ENCODE measurements at places on chromosomes 5 and 9.

DNA sequence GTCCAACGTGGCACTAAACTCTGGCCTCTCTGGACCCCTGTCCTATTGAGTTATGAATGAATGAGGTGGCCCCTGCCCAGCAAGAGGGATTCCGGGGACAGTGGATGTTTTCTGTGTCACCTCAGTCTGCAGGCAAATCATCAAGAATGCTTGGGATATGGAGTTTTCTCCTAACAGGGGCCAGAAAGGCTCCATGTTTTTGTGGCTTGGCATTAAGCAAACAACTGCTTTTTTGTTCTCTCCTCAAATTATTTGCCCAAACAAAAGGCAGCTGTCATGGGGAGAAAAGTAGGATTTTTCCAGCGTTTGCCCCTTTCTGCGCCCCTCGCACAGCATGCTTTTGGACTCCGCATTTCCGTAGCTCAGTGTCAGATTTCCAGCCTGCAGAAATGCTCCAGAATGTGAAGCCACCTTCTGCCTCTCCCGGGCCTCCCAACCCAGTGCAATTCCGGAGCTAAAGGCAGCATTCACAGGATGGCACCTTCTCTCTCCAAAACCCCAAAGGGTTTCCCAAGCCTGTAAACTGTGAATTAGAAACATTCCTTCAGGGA, 553.3 kb downstream of the CCDC171 start:
- no peak for DNase-seq

DNA sequence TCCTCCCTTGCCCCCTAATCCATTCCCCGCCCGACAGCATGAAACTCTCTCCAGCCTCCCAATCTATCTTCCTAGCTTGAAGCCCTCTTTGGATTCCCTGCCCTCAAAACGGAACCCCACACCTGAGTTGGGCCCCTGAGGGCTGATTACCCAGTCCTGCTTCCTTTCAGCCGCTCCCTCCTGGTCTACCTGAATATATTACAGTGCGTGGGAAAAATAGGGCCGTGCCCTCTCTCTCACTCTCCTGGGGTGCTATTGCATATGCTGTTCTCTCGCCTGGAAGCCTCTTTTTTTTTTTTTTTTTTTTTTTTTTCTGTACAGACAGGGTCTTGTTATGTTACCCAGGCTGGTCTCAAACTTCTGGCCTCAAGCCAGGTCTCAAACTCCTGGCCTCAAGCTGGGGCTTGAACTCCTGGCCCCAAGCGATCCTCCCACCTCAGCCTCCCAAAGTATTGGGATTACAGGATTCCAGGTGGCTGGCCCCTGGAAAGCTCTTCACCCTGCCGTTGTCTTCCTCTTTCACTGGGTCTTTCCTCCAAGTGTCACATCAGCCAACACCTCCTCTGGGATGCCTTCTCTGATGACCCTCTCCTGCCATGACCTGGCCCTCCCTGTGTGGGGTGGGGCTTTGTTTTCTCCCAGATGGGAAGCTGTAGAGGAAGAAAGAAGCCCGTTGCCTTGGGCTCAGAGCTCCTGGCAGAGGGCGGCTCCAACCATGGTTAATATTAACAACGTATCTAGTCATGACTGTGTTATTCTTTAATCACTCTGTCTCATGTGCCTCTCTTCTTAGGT, 8.2 kb downstream of the DNM1 start:
- no peak for DNase-seq

GRCh38 chr9:9924376-9924775, 688.4 kb downstream of the PTPRD start:
- no peak for DNase-seq

DNA sequence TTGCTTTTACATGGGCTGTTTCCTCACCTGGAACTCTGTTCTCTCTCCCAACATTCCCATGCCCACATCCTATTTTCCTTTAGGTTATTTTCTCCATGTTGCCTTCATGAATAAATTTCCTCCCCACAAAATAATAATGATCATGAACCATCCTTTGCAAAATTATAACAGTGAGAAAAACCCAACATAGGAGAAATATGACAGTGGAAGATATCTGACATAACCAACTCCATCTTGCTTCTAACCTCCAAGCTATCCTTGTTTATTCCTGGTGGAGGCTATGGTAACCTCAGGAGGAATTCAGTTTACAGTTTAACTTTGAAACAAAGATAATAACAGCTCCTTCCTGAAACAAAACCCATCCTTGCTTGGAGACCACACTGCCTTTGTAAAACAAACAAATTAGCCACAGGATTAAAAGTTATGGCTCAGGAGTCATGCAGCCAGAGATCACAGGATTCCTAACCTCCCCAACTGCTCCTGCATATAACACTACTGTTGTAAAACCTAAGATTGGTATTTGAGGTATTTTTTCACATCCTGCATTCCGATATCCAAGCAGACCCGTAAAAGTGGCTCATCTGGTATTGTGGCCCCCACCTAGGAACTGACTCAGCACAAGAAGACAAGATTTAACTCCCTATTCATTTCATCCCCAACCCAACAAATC, 212.4 kb downstream of the TRIM32 start:
- DNase-seq = no peak

DNA sequence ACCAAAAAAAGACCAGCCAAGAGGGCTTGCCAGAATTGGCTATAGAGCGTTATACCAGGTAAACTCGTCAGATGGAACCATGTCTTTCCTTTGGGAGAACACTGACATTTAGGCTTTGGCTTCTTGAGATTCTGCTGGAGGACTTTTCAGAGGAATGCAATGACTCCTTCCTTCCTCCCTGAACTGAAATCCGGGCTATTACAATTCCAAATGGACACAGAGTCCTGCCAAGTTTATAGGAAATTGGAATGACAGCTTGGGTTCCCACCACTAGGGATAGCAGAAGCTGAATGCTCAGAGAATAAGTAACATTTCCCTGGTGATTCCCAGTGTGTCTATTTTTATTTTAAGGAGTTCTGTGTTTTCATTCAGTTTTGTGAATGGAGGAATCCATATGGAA, 143.0 kb downstream of the FGF1 start:
- DNase-seq = no peak

Measured in retinal pigment epithelial cell (primary cell).